ENCODE measurements at places on chromosomes 2 and 18. TPM values are rescaled to one million over a fixed set of nuclear protein-coding genes. Genes with fewer than 3 reads are reported as not detected.

MATN3 gene
- 0.20 TPM for polyA plus RNA-seq

ALPP gene
- not detected for polyA plus RNA-seq

FRZB gene
- 2.7 TPM for polyA plus RNA-seq

STPG4 gene
- 0.03 TPM for polyA plus RNA-seq

NAT8 gene
- polyA plus RNA-seq, result not detected

TMEM163 gene
- 0.17 TPM for polyA plus RNA-seq

STEAP3 gene
- polyA plus RNA-seq, result 8.6 TPM

EML6 gene
- 0.38 TPM for polyA plus RNA-seq

UGT1A5 gene
- not detected for polyA plus RNA-seq

ZAP70 gene
- 0.94 TPM for polyA plus RNA-seq

DSG1 gene
- polyA plus RNA-seq, result not detected

GALR1 gene
- not detected for polyA plus RNA-seq

LHCGR gene
- polyA plus RNA-seq, result 0.04 TPM

SERPINE2 gene
- 2.7 TPM for polyA plus RNA-seq

RFTN2 gene
- polyA plus RNA-seq, result 0.64 TPM

CTNNA2 gene
- polyA plus RNA-seq, result 0.17 TPM

IL36RN gene
- polyA plus RNA-seq, result not detected

TOGARAM2 gene
- polyA plus RNA-seq, result 6.1 TPM

NPC1 gene
- polyA plus RNA-seq, result 126 TPM

Measured in psoas muscle (tissue), 8 donors.